ENCODE measurements at places on chromosomes 4 and X.
A peak's percentile ranks its signal among the peaks of the same experiment; 100 is the strongest.

- no peak overlapping the region for H3K27ac ChIP-seq
- no peaks in the 10 kb centered on the region for H3K27me3 ChIP-seq
- no peaks in the 10 kb centered on the region for H3K4me1 ChIP-seq
- no peak for DNase-seq
These were observed 2.9 kb upstream of the RAB41 start for GRCh38 chrX:70279081-70279480.

DNA sequence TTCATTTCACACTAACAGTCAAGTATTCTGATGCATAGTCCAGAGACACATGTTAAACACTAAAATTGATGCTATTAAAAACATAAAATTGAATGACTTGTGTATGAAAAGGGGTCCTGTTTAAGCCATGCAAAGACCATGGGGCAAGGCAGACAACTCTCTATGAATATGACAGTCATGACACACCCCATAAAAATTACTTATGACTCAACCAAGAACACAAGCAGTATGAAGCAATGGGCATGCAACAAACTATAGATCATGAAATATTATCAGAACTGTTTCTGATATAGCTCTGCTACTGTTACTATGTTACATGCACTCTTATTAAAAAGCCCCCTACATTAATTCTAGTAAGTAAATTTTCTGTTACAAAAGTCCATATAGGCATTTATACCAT, 57.5 kb upstream of the ZCCHC13 start:
- H3K4me1 ChIP-seq, result peaks cover 35% of the 10 kb centered on the region
- H3K4me3 ChIP-seq, result no peak overlapping the region
- no peak for DNase-seq
- H3K36me3 ChIP-seq, result no peaks in the 10 kb centered on the region
- no peaks in the 10 kb centered on the region for H3K27me3 ChIP-seq

- H3K27me3 ChIP-seq, result no peaks in the 10 kb centered on the region
- no peak for DNase-seq
- H3K36me3 ChIP-seq, result no peaks in the 10 kb centered on the region
- H3K27ac ChIP-seq, result peak within 1 kb of the TSS; percentile 50
- H3K4me3 ChIP-seq, result peak within 1 kb of the TSS; percentile 96
- peaks cover 37% of the 10 kb centered on the region for H3K4me1 ChIP-seq
These were observed at the start of gene GLRB for GRCh38 chr4:157075811-157076577. TSS of gene GLRB (plus strand) at chr4:157076150. CDS start at chr4:157078025, 1,875 bp downstream.

DNA sequence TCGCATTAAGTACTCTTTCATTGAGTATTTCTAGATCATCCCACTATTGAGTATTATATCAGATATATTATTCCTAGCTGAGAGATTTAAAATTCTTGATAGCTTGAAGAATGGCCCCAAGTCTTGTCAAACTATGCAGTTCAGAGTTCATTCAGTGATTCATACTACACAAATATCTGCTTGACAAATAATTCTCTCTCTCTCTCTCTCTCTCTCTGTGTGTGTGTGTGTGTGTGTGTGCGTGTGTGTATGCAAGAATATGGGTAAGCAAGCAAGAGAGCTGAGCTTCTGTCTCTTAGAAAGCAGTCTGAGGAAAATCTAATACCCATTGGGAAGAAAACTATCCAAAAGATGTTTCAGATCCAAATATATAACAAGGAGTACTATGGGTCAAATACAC, 142.0 kb downstream of the SLC10A7 start:
- H3K4me1 ChIP-seq, result peaks cover 24% of the 10 kb centered on the region
- no peaks in the 10 kb centered on the region for H3K27me3 ChIP-seq
- no peak overlapping the region for H3K27ac ChIP-seq
- H3K4me3 ChIP-seq, result no peak overlapping the region
- peak; percentile 60 for DNase-seq

DNA sequence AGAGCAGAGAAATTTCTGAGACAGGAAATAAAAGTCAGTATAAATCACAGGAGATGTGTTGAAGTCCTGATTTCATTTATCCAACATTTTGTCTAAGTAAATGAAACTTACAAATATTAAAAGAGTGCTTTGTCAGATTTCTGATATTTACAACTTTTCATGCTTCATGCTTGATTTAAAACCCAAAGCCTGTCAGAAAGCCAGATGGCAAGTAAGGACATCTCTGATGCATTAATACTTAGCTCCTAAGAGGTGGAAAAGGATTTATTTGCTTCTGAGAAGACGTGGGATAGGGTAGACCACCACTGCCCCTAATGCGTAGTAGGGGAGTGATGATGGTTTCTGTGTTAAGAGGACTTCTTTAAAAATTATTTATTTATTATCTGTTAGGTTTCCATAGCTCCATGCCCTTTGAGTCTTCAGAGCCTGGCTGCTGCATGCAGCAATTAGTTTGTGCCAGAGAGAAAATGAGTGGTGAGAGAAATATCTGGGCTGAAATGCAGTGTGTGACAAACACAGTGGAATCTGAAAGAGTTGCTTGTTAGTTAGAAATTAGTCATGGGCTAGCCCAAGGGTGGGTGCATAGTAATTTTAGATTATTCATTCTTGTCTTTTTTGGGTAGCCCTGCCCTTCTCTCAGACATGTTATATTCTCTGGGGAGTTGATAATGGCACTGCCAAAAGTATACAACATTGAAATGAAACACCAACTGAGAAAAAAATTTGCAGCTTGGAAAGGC, 333.8 kb downstream of the C4orf33 start:
- H3K4me1 ChIP-seq, result no peaks in the 10 kb centered on the region
- no peak for DNase-seq
- H3K36me3 ChIP-seq, result no peaks in the 10 kb centered on the region
- H3K27me3 ChIP-seq, result no peaks in the 10 kb centered on the region

DNA sequence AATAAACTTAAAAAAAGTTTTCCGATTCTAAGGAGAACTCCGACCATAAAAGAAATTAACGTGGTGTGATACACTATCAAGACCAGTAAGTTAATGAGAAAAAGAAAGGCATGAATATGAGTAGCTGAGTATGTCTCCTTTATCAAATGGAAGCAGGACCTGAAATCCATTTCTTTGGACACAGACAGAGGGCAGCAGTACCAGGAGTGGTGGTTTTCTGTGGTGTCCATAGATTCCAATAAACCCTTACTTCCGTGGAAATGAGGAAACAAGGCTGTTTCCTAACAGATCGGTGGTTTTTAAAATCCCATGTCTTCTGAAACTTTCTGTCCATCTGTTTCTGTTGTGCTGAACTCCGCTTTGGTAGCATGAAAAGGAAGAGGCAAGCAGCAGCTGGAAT, 128.5 kb upstream of the TSPAN5 start:
- no peak overlapping the region for H3K4me3 ChIP-seq
- H3K36me3 ChIP-seq, result no peaks in the 10 kb centered on the region
- H3K27ac ChIP-seq, result no peak overlapping the region
- H3K4me1 ChIP-seq, result no peaks in the 10 kb centered on the region
- DNase-seq, result peak; percentile 16
- H3K27me3 ChIP-seq, result peaks cover 14% of the 10 kb centered on the region

GRCh38 chrX:1423215-1423614, 29.5 kb downstream of the ASMTL start:
- no peak for DNase-seq
- H3K27me3 ChIP-seq, result peaks cover 11% of the 10 kb centered on the region
- no peak overlapping the region for H3K4me3 ChIP-seq
- H3K36me3 ChIP-seq, result peaks cover 63% of the 10 kb centered on the region
- H3K27ac ChIP-seq, result no peak overlapping the region
- no peaks in the 10 kb centered on the region for H3K4me1 ChIP-seq

DNA sequence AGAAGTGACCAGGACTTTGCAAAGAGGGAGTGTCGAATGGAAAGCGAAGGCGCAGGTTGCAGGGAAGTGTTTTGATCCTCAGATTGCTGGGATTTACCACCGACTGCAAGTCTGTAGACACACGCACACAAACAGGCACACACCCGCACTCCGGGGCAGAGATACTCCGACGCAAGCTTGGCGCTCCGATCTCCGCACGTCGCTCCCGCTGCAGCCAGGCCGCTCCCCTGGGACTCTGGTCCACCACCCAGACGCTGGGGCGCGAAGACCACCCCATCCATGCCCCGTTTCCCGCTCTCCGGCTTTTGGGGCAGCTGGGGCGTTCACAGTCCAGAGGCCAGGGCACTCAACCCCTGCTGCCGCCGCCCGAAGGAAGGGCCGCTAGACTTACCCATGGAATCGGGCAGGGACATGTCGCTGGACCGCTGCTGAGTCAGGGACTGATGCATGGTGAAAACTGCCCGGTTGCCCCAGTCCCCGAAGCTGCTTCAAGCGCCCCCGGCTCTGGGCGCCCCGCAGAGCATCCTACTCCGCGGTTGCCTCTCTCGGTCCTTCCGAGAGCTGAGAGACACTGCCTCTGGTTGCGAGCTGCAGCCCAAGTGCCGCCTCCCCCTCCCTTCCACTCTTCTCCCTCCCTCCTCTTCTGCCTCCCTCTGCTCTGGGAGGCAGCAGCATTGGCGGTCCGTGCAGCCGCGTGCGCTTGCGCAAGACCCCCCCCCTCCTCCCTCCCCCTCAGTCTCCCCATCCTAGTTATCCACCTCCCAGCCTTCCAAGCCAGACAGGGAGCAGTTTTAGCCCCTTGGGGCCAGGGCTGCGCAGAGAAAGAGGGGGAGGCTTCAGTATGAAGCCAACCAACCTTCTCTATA, at the start of gene TMEM255A:
TMEM255A (minus strand) TSS at position 601 of the 866 bp plus-strand sequence; CDS start at position 449, 152 bp downstream.
- DNase-seq, result no peak
- peaks cover 38% of the 10 kb centered on the region for H3K27me3 ChIP-seq
- H3K27ac ChIP-seq, result no peak within 1 kb of the TSS
- no peaks in the 10 kb centered on the region for H3K36me3 ChIP-seq

GRCh38 chrX:1163231-1163630, 49.2 kb downstream of the CRLF2 start:
- no peak for DNase-seq
- peaks cover 20% of the 10 kb centered on the region for H3K27me3 ChIP-seq

GRCh38 chr4:26892480-26893150, 32.0 kb downstream of the STIM2 start:
- peaks cover 14% of the 10 kb centered on the region for H3K4me1 ChIP-seq
- no peaks in the 10 kb centered on the region for H3K36me3 ChIP-seq
- DNase-seq, result no peak
- H3K27me3 ChIP-seq, result no peaks in the 10 kb centered on the region

- H3K4me3 ChIP-seq, result no peak overlapping the region
- H3K27me3 ChIP-seq, result no peaks in the 10 kb centered on the region
- no peak overlapping the region for H3K27ac ChIP-seq
- H3K36me3 ChIP-seq, result no peaks in the 10 kb centered on the region
- H3K4me1 ChIP-seq, result peaks cover 17% of the 10 kb centered on the region
These were observed 41.7 kb downstream of the KDR start for GRCh38 chr4:55083735-55084134.

GRCh38 chr4:168101026-168101425, 8.7 kb downstream of the ANXA10 start:
- no peak for DNase-seq
- H3K27me3 ChIP-seq, result peaks cover 1% of the 10 kb centered on the region
- H3K4me1 ChIP-seq, result peaks cover 61% of the 10 kb centered on the region
- peaks cover 10% of the 10 kb centered on the region for H3K36me3 ChIP-seq
- no peak overlapping the region for H3K27ac ChIP-seq

DNA sequence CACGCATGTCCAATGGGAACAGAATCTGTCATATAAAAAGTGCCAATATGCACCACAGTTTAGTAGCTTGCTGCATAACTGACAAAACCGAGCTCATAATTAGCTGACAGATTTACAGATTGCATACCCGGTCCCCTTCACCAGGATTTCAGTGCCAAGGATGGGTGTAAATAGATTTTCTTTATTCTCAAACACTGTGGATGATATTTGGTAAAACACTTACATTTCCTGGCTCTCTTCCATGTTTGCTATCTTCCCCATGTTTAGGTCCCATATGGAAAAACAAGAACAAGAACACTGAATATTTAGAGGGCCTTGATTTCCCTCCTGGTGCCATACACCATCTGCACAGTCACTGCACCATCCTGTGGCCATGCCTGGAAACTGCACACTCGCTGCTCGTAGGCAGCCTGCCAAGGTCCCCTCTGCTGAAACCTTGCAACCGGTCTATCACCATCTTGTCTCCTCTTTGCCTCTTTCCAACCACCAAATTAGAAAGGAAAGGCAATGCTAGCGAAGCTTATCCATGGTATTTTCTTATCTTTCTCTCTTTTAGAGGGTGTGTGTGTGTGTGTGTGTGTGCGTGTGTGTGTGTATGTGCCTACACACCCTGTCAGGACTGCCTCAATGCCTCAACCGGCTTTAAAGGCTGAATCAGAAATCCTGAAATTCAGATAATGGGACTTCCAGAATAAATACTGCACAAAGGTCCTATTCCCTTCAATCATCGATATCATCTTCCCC, 124.2 kb upstream of the MBNL3 start:
- no peaks in the 10 kb centered on the region for H3K36me3 ChIP-seq
- H3K4me3 ChIP-seq, result no peak overlapping the region
- H3K27ac ChIP-seq, result no peak overlapping the region

- H3K36me3 ChIP-seq, result peaks cover 6% of the 10 kb centered on the region
- DNase-seq, result no peak
- peaks cover 81% of the 10 kb centered on the region for H3K4me1 ChIP-seq
- no peak overlapping the region for H3K27ac ChIP-seq
- no peak overlapping the region for H3K4me3 ChIP-seq
- H3K27me3 ChIP-seq, result peaks cover 2% of the 10 kb centered on the region
These were observed 62.7 kb downstream of the MAML3 start for GRCh38 chr4:140091305-140091704.

DNA sequence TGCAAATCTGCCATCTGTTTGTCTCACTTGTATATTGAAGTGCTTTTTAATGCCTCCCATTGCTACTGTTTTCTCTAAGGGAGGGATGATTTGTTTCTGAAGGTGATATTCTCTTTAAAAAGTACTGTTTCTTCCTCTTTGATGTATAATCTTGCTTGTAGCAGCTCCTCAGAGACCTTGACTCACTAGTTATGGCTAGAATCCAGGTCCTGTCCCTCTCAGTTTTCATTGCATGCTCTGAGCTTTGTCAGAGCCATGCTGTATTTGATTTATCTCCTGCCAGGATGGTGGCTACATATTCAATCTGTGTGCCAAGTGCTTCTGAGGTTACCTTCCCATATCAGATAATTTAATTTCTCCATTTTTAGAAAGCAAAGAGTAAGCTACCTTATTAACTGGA, 56.0 kb downstream of the GLUD2 start:
- H3K4me3 ChIP-seq, result no peak overlapping the region
- DNase-seq, result no peak
- no peaks in the 10 kb centered on the region for H3K36me3 ChIP-seq
- H3K27ac ChIP-seq, result no peak overlapping the region
- H3K27me3 ChIP-seq, result no peaks in the 10 kb centered on the region

GRCh38 chr4:8141935-8142334, 16.7 kb downstream of the ABLIM2 start:
- H3K27ac ChIP-seq, result no peak overlapping the region
- H3K27me3 ChIP-seq, result peaks cover 53% of the 10 kb centered on the region
- no peaks in the 10 kb centered on the region for H3K36me3 ChIP-seq
- H3K4me3 ChIP-seq, result no peak overlapping the region
- DNase-seq, result no peak
- no peaks in the 10 kb centered on the region for H3K4me1 ChIP-seq

GRCh38 chr4:184420881-184421416, 53.4 kb downstream of the IRF2 start:
- H3K27me3 ChIP-seq, result no peaks in the 10 kb centered on the region
- H3K27ac ChIP-seq, result no peak overlapping the region
- peaks cover 31% of the 10 kb centered on the region for H3K4me1 ChIP-seq
- H3K4me3 ChIP-seq, result no peak overlapping the region
